ENCODE measurements at places on chromosomes 2 and 18.

DNA sequence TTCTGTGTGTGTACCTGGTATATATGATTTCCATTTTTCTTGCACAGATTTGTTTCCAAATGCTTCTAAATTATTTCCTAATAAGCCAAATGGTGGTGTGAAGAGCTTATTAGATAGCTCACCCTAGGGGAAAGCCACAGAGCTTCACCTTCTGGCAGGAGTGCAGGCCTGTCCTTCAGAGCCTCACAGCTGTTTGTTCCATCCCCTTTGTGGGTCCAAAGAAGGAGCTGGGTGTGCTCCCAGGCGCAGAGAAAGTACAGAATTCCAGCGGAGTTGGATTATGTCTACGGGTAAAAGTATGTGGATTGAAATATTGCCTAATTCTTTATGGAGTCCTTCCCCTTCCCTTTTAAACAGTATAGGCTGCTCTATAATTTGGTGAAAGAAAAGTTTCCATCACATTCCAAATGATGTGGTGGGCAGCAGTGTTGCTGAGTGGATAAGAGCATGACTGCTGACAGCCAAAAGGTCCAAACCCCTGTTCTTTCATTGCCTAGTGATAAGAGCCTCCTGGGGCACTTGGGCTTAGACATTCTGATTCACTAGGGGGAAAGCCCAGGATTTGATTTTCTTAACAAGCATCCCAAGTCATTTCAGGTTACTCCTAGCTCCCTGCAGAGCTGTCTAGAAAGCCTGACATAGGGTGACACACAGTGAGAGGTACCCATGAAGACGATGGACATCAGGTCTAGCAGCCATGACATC lies 86.6 kb downstream of the WDSUB1 start:
- no peak for DNase-seq

- DNase-seq = no peak
These were observed 23.4 kb upstream of the RPL31 start for GRCh38 chr2:100978582-100979191.

GRCh38 chr2:60595953-60596352 lies 42.5 kb upstream of the BCL11A start:
- DNase-seq = no peak

GRCh38 chr18:48455555-48456478 lies 46.6 kb upstream of the ZBTB7C start:
- DNase-seq = no peak

- no peak for DNase-seq
These were observed 3.6 kb upstream of the RAB11FIP5 start for GRCh38 chr2:73116182-73116960.

DNA sequence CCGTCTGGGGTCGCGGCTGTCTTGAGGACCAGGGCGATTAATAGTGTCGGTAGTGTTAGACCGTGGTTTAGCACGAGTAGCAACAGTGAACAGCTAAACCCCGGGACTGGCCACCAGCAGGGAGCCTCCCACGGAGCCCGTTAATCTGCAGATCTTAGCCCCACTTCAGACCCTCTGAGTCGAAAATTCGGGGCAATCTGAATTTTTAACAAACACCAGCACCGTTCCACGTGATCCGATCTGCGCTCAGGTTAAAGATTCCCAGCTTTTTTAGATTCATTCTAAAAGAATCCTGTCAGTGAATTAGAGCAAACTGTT lies 479 bp upstream of the ATP5F1A start:
- DNase-seq = no peak

DNA sequence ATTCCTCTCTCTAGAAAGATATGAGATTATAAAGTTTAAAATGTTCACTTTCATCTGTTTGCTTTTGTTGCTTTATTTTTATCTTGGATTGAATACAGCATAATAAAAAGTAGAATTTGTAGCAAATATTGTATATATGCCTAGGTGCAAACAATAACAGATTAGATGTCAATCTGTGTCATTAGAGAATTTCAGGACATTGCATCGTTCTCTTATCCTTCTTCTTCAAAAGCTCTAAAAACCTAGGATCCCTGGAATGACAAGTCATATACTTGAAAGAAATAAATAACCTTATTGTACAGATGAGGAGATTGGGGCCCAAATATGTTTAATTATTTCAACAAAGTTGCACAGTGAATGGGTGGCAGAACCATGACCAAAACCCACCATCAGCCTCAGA lies 102.8 kb upstream of the BZW1 start:
- no peak for DNase-seq

- DNase-seq = no peak
These were observed 47.5 kb downstream of the ANO7 start for GRCh38 chr2:241235859-241236593.

DNA sequence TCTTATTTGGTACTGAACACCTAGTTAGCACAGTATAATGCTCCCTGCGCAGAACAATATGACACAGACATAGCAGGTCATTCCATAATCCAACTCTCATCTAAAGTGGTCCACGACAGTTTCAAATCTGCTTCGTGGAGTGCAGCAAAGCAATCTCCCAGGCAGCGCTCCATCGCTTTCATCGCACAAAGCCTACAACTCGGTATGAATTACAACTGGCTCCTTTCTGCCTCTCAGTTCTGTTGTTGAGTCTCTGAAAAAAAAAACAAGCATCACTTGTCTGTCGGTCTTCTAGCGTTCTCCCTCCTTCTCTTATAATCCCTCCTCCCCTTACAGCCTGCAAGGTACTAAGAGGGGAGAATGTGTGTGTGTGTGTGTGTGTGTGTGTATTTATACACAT lies 123.5 kb downstream of the FIGN start:
- DNase-seq = no peak

DNA sequence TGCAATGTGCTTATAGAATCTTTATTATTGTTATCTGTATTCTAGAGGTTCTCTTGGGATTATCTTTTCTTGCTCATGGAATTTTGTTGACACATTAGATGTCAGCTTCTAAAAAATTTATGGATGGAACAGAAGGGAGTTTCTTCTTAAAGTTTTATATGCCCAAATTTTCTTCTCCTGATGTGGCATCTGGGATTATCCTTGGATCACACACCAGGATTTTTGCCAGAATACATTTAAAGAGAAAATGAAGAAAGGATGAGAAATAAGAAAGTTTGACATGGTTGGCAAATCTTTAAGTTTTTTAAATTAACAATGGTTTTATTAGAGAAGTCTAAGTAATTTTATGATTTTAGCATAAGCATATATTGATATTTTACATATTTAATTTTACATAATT lies 706.7 kb upstream of the TMEFF2 start:
- no peak for DNase-seq

DNA sequence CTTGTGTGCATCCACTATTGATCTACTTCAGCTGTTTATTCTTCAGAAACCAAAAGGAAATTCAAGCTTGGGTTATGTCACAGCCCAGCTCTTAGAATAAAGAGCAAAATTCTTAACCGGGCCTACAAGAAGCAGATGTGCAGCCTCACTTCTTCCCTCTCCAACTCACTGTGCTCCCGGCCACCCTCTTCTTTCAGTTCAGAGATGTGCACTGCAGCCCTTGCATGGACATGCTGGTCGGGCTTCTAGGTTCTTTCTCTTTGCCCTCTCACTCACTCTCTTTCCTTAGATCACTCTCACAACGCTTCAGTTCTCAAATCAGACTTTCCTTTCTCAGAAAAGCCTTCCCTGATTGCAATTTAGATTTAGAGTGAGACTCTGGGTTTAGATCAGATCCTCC lies 104.1 kb downstream of the CHN1 start:
- DNase-seq = peak; percentile 47

DNA sequence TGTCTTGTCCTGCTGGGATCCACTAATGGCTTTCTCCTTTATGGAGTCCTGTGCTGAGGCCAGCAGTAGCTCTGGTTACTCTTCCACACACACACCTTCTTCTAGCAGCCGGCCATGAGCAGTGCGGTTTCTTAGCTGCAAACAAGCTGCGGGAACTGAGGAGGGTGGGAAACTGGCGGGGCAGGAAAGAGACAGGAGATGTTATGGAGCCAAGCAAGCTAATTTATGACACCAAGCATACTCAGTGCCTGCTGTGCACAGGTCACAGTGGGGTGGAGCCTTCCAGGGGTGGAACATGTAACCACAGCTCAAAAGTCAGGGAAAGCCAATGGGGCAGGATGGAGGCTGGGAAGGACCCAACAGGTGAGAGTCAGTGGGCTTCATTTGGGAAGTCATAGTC lies 180.8 kb downstream of the FAM210A start:
- DNase-seq = no peak

- no peak for DNase-seq
These were observed 47.9 kb downstream of the COL3A1 start for GRCh38 chr2:189022053-189022481.

GRCh38 chr2:152028182-152028862 lies 70.5 kb downstream of the CACNB4 start:
- no peak for DNase-seq

DNA sequence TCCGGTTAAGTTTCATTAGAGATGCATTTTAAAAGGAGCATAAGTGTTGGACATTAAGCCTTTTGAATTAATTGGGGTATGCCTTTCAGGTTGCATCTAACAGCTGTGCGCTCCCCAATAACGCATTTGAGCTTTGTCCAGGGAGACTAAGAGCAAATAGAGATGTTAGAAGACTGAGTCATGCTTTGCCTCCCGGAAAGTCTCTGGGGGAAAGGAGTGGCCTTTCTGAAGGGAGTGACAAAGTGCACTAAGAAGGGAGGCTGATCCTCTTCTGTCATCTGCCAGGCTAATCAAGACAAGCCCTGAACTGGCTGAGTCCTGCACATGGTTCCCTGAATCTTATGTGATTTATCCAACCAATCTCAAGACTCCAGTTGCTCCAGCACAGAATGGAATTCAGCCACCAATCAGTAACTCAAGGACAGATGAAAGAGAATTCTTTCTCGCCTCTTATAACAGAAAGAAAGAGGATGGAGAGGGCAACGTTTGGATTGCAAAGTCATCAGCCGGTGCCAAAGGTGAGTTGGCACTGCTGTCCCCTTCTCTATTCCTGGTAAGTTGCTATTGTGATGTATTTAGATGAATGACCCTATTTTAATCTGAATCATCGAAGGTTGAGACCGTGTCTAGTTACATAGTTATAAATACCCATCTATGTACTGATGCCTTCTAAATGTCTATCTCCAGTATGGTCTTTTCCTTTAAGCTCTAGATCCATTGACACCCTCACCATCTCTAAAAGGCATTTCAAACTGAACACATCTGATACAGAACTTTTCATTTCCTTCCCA lies 12.1 kb downstream of the TTL start:
- DNase-seq = peak; percentile 26

GRCh38 chr2:9001229-9001628 lies 2.3 kb downstream of the MBOAT2 start:
- no peak for DNase-seq

DNA sequence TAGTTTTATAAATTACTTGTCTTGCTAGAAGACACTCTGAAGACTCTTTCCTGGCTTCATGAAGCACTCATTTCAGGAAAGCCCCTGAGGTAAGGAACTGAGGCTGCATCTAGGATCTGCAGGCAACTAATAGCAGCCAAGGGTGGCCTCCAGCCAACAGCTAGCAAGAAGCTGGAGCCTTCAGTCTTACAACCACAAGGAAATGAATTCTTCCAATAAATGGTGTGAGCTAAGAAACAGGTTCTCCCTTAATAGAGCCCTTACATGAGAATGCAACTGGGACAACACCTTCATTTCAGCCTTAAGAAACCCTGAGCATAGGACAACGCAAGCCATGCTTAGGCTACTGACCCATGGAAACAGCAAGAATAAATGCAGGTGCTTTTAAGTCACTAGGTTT lies 254.6 kb upstream of the RBBP8 start:
- no peak for DNase-seq

DNA sequence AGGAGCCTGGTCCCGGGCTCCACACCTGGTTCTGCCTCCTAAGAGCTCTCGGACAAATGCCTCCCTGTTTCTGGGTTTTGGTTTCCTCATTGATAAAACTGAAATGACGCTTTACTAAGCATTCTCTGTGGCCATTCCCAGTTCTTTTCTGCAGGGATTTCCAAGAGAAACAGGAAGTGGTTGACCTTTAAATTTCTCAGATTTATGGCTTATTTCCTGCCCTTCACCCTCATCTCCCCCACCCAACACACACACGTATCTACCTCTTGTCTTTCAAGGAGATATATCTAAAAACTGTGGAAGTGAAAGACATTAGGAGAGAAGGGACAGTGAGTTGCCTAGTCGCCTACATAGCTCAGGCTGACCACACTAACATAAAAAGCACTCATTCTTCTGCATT lies 53.0 kb downstream of the PIEZO2 start:
- no peak for DNase-seq

DNA sequence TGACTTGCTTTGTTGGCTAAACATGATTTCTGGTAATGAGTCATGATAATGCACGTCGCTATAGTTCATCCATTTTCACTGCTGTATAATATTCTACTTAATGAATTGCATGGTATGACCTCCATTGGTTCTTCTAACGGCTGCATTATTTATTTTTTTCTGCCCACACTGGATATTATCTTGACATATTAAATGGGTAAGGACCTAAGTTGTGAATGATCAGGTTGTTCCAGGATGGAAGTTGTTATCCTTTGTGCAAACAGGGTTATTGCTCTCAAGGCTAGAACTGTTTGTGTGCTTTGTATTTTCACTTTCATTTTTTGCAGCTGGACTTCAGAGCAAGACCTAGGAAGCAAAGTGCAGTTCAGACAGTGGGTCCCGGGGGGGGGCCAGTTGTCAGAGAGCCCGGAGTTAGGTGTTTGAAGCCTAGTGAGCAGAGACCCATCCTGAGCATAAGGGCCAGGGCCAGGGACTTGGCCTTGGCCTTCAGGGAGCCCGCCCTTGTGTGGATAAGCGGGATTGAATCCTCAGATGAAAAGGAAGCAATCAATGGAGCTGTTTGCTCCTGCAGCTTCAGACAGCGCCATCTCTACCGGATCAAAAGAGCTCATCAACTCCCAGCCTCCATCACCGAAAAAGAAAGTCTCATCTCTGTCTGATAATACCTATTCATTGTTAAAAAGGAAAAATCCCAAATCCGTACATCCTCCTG lies 48.2 kb downstream of the AGAP1 start:
- no peak for DNase-seq

GRCh38 chr2:151996243-151997003 lies 102.4 kb downstream of the CACNB4 start:
- no peak for DNase-seq

GRCh38 chr2:110768591-110768990 lies 36.2 kb downstream of the ACOXL start:
- no peak for DNase-seq

All from SK-MEL-5 (cell line).